ENCODE measurements at places on chromosomes 11 and 22.

- DNase-seq: no peak
Measured at GRCh38 chr11:111749646-111750045, 16.5 kb downstream of the PPP2R1B start.

DNA sequence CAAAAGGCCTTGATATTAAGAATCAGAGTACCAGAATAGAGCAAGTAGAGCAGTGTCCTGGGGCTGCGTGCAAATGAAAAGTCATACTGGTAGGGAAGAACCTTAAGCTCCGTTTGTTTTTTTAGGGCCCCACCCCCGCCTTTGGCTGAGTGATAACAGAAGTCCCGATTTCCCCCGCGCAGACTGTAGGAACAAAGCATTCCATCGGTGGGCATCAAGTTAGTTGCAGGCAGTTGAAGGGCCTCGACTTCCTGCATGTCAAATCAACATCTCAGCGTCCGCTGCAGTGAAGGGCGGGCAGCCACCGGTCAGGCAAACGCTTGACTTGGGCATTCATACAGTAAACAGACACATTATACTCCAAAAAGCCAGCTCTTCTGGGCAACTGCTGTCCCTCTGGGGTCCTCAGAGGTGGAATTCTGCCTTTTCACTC is 11.7 kb downstream of the LRP4 start:
- no peak for DNase-seq

- no peak for DNase-seq
Measured at GRCh38 chr11:62153087-62153395, 29.2 kb downstream of the INCENP start.

DNA sequence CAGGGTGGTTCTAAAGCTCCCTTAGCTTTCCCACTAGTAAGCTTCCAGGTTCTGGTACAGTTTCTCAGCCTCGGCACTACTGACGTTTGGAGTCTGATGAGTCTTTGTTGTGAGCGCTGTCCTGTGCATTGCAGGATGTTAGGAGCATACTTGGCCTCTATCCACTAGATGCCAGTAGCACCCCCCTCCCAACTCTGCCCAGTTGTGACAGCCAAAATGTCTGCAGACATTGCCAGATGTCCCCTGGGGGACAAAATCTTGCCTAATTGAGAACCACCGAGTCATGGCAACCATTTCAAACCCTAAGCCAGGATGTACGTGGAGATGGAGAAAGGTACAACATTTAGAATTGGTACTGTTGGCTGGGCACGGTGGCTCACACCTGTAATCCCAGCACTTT is 68.7 kb downstream of the PTPRJ start:
- DNase-seq: no peak

DNA sequence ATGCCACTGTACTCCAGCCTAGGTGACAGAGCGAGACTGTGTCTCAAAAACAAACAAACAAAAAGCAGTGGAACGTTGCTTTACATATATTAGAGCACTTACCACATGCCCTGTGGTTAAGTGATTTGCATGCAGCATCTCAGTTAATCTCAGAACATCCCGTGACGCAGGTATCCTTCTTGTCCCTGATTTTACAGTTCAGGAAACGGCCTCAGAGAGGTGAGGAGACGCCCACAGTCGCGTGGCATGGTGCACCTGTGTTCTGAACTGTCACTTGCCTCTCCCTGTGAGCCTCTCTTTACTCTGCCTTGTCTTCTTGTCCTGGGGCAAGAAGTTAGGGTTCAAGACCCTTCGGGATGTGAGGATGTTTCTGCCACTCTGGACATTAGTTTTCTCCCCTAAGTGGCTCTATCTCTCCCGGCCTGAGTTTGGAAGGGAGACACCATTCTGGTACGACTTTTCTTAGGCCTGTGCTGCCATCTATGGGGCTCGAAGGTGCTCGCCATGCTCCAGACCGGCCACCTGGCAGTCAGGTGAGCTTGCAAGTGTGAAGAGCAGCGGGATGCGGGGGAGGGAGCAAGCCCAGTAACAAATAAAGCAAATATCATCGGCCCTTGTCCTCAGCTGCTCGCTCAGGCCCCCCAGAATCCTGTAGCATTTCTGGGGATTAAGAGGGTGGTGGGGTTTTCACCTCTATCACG is 25.6 kb downstream of the YWHAH start:
- DNase-seq: peak; percentile 74

- DNase-seq: no peak
Measured at GRCh38 chr11:35629511-35629910, 11.3 kb downstream of the FJX1 start.

DNA sequence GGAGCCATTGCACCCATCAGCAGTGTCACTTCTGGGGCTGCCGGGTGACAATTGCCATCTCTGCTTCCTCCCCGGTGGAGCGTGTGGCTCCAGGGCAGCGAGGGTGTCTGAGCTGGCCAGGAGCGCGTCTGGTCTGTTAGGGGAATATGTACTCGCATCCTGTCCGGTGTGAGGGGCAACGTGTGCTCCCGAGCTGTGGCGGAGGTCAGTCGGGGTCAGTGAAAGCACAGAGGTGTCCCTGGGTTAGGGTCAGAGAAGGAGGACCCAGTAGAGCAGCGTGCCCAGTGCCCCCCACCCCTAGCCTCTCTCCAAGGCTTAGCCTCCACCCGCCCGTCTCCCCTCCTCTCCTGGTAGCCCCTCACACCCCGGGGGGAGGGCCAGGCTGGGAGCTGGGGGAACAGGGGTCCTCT is 1.5 kb downstream of the CLCF1 start:
- no peak for DNase-seq

- DNase-seq: no peak
Measured at GRCh38 chr22:42284202-42284591, 13.7 kb upstream of the TCF20 start.

DNA sequence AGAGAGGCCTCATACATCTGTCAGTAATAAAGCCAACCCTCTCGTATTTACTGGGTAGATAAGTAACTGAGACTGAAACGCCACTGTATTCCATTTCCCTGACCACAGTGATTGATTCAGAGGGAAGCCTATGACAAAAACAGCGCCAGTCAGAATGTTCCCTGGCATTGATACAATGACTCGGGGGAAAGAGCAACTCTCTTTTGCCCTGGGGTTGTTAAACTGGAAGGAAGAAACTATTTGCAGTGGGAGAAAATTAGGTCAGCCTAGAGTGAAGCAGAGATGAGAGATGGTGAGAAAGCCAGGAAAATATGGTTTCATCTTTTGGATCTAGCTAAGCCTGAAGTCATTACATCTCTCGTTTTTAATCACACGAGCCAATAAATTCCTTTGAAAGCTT is 48.6 kb upstream of the RBFOX2 start:
- no peak for DNase-seq

DNA sequence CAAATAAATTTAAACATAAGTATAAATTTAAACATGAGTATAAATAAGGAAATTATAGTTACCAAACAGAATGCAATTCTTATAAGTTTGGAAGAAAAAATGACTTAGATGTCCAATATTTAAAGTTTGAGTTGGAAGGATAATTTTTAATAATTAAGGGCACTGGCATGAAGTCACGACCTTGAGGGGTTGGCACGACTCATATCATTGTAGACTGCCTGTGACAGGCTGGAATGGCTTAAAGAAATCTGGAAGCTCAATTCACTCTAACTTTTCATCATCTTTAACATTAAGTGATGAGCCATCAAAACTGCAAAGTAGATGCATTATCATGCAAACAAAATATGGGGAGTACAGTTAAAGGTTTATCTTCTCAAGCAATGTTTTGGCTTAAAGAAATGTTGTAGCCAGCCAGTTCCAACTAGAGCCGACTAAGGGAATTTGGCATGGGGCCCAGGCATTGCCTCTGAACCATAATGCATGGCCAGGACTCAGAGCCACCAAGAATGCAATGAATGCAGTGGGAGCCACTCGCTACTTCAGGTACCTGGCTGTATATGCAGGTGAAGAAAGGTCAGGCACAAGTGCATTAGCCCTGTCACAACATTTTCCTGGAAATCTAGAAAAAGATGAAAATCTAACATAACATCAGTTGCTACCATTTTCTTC is 33.4 kb downstream of the PGR start:
- no peak for DNase-seq

- DNase-seq: peak; percentile 69
Measured at GRCh38 chr11:133823211-133823610, 22.1 kb downstream of the SPATA19 start.

DNA sequence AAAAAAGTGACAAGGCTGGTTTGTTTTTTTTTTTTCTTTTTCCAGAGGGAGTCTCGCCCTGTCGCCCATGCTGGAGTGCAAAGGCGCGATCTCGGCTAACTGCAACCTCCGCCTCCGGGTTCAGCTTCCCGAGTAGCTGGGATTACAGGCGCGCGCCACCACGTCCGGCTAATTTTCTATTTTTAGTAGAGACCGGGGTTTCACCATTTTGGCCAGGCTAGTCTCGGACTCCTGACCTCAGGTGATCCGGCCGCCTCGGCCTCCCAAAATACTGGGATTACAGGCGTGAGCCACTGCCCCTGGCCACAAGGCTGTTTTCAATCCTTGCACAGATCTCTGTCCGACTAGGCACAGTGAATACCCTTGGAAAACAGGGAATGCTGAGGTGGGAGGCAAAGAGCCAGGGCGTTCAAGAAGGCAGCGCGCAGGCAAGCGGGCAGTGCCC is 566 bp downstream of the ATP6V1E1 start:
- no peak for DNase-seq

- peak; percentile 87 for DNase-seq
Measured at GRCh38 chr11:2837096-2837601, 48.4 kb downstream of the CDKN1C start.

DNA sequence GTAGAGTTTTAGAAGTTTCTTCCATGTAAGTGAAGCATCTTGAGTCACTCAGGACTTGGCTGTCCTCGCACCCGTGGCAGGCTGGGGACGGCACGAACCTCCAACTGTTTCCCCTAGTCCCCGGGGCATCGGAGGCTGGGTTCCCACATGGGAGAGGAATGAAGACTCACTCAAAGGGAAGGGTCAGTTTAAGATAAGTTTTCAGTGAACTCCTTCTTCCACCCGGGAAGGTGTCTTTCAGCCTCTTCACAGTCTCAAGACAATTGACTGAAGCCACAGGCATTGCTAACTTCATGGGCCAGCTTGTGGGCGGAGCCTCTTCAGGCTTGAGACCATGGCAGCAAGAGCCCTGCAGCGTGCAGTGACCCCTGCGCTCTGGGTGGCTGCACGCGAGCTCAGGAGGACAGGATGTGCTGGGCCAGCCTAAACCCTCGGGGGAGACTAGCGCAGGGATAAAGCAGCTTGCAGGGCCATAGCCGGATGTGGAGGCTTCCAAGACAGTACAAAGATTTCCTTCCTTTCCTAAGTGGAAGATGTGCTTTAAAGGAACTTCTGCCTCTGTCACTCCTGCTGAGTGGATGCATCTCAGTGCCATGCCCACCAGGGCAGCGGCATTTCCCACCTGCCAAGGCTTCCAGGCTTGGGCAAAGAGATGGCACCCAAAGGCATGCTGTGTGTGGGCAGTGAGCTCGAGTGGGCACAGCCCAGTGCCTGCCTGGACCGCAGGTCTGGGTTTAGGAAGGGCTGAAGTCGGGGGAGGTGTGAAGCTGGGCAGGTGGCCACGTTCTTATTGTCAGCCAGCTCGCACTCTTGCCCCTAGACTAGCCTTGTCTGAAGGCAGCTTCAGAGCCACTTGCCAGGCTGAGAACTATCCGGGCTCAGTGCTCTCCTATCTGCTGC is 32.9 kb downstream of the PPIL2 start:
- DNase-seq: no peak

GRCh38 chr11:44034639-44035038 is 13.1 kb upstream of the ACCSL start:
- no peak for DNase-seq

- DNase-seq: no peak
Measured at GRCh38 chr11:79199729-79200354, 241.0 kb downstream of the TENM4 start.

DNA sequence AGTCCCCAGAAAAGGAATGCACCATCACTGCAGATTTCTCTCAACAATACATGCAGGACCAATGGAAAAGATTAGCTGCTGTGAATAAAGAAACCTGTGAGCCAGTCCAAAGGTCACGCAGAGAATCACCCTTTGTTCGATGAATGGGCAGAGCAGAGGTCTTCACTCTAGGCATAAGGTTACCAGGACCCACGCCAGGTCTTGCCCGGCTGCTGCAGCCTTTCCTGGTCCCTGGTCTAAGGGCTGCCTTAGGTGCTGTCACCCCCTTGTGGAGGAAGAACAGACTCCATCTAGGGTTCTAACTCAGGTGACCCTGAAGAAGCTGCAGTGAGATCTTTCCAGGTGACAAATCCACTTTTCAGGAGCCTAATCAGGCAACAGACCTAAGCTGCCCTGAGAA is 29.0 kb upstream of the NAP1L4 start:
- DNase-seq: no peak

DNA sequence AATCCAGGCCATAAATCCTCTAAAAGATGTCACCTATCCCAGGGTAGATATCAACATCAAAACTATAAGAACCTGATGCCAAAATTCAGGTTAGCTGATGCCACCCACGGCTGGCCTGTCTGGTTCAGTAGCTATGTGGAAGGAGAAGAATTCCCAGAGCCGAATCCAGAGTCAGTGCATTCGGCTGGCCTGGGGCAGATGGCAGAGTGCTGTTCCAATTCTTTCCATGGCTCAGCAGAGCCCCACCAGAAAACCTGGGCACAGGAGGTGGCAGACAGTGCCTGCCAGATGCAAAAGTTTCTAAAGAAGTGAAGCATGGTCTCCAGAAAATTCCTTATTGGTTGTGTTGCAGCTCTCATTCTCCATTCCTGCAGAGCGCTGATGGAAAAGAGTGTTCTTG is 19.9 kb upstream of the OR8B8 start:
- DNase-seq: no peak

GRCh38 chr11:85947431-85948272 is 92.5 kb downstream of the CCDC83 start:
- DNase-seq: no peak

- no peak for DNase-seq
Measured at GRCh38 chr11:109604481-109605400, 182.8 kb downstream of the C11orf87 start.

DNA sequence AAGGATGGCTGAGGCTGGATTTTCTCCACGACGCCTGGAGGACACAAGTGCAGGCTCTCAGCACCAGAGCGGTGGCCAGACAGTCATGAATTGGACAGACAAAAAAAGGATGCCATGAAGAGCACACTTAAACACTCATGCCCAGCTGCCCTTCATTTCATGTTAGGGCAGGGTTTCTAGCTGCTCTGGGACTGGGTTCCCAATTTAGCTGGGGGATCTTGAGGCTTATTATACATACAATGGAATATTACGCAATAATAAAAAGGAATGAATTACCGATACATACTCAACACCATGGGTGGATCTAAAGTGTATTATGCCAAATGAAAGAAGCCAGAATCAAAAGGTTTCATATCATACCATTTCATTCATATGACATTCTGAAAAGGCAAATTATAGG is 512.1 kb upstream of the LRRC4C start:
- no peak for DNase-seq

- DNase-seq: no peak
Measured at GRCh38 chr11:83613767-83614121, 327.6 kb upstream of the CCDC90B start.

- DNase-seq: peak; percentile 92
Measured at GRCh38 chr11:10581481-10582019, 13.1 kb upstream of the LYVE1 start.

- no peak for DNase-seq
Measured at GRCh38 chr11:62427630-62428233, 8.9 kb downstream of the SCGB1A1 start.
